ENCODE measurements at places on chromosomes 5 and 9.

DNA sequence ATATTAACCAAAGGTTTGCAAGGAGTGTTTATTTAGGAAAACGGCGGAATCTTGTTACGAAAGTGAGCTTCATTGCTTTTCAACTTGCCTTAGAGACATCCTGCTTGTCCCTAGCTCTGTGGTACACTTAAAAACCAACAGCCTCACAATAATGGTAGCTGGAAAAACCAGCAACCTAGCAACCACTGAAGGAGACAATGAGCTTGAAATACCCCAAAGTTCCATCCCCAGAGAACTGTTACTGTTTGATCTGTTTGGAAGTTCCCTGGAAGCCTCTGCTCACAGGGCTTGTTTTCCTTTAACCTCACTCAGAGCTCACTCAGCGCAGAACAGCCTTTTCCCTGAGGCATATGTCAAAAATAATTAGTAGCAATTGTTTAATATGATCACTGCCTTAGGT, 43.2 kb downstream of the SH3TC2 start:
- no peak for DNase-seq

DNA sequence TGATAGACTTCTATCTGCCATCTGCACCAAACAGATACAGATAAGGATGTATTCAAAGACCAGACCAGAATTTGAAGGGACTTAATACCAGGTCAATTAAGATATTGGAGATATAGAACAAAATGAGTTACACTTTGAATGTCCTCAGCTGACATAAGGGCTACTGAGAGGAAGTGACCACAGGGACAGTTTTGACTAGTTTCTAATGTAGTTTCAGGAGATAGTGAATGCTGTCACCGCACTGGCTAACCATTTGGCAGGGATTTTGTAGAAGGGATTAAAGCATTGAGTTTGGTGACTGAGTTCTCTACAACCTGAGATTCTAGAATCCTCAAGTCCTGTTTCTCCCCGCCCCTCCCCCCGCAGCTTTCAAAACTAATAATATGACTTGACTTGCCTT, 22.7 kb downstream of the CCNH start:
- DNase-seq, result no peak

- DNase-seq, result no peak
These were observed 2.7 kb downstream of the RXFP3 start for GRCh38 chr5:33938881-33939280.

GRCh38 chr5:147259837-147260236, 25.0 kb downstream of the STK32A start:
- no peak for DNase-seq

GRCh38 chr9:84590706-84591105, 78.8 kb upstream of the NTRK2 start:
- DNase-seq, result no peak

All from stimulated activated CD8-positive, alpha-beta memory T cell treated with anti-CD3 and anti-CD28 coated beads, Interleukin-4, amount 100 ng/mL, for 24 hours (primary cell).